ENCODE measurements at places on chromosomes 7 and 10. TPM values are rescaled to one million over a fixed set of nuclear protein-coding genes. Genes with fewer than 3 reads are reported as not detected.
A peak's percentile ranks its signal among the peaks of the same experiment; 100 is the strongest.

- H3K4me3 ChIP-seq = no peak overlapping the region
- DNase-seq = no peak
- peaks cover 20% of the 10 kb centered on the region for H3K27me3 ChIP-seq
These were observed 182.1 kb downstream of the EVX1 start for GRCh38 chr7:27424749-27425148.

GRCh38 chr10:58384999-58385783, at the start of gene TFAM:
Gene TFAM, plus strand, starts transcription at chr10:58385410. Its CDS starts 138 bp downstream, at chr10:58385548.
- DNase-seq = peak; percentile 98
- H3K36me3 ChIP-seq = peaks cover 12% of the 10 kb centered on the region
- no peaks in the 10 kb centered on the region for H3K27me3 ChIP-seq
- peak within 1 kb of the TSS; percentile 100 for H3K4me3 ChIP-seq
- H3K27ac ChIP-seq = peak within 1 kb of the TSS; percentile 98

- no peak overlapping the region for H3K4me3 ChIP-seq
- DNase-seq = no peak
- peaks cover 54% of the 10 kb centered on the region for H3K4me1 ChIP-seq
- H3K27ac ChIP-seq = peak overlapping the region; percentile 94
- no peaks in the 10 kb centered on the region for H3K27me3 ChIP-seq
These were observed 88.2 kb downstream of the CHRM2 start for GRCh38 chr7:136956671-136957070.

DNA sequence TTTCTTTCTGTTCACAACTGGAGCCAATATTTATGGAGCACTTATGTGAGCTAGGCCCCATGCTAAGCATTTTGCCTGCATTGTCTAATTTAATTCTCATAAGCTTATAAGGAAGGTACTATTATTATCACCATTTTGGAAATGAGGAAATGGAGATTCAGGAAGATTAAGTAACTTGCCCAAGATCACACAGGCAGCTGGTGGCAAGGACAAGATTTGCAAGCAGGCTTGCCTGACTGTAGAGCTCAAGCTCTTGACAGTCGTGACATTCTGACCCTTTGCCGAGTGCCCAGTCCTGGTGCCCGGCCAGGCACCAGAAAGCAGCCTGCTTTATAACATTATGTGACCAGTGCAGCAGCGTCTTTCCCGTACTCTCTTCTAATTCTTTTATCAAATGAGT, 38.2 kb downstream of the WNT2 start:
- no peaks in the 10 kb centered on the region for H3K36me3 ChIP-seq
- H3K27me3 ChIP-seq = no peaks in the 10 kb centered on the region
- H3K4me3 ChIP-seq = no peak overlapping the region
- peaks cover 28% of the 10 kb centered on the region for H3K4me1 ChIP-seq

DNA sequence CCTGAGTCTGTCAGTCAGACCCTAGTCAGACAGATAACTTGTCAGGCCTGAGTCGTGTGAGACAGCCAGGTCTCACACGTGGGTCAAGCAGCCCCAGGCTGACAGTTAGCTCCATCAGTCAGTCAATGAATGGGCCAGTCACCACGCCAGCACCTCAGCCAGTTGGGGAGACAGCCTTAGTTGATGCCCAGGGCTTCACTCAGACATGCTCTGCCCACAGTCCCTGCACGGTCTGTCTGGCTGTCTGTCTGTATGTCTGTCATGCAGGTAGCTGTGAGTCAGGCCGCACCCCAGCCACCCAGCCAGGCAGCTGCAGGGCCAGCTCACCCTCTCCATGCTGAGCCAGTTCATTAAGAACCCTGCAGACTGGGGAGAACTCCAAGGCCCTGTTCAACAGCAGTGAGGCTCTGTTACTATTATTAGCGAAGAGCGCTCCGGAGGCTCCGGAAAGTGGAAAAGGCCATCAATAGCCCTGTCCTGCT, 141.1 kb upstream of the PCBD1 start:
- no peaks in the 10 kb centered on the region for H3K4me1 ChIP-seq
- no peaks in the 10 kb centered on the region for H3K36me3 ChIP-seq
- no peak overlapping the region for H3K4me3 ChIP-seq
- no peak overlapping the region for H3K27ac ChIP-seq

The INHBA gene
- total RNA-seq = 198 TPM

The SSC4D gene
- 0.31 TPM for total RNA-seq

The CYP17A1 gene
- total RNA-seq = not detected
